AG10803 (cell line): ENCODE measurements at places on chromosomes 4 and X.

DNA sequence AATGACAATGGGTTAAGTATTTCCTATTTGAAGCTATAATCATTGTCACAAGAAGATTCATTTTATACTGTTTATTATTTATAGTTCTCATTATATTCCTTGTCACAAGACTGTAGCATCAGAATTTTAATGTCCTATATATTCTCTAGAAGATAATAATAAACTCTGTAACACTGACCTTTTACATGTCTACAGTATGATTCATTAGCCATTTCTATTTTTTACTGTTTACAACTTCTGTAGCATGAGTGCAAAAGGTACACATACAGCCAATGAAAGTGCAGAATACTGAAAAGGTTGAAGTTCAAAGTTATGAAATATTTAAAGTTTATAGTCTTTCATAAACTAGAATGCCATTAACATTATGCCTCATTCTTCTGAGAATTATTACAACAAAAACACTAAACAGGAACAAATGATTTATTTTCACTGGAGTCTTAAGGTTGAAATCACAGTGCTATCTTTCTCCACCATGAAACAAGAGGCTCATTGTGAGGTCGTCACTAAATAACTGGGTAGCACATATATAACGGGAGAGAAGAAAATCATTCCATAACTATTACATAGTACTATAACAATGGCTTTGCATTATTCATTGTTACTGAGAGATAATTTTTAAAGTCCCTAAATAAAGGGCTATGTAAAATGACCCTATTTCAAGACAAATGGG, 4.9 kb downstream of the PRR32 start:
- DNase-seq = no peak

GRCh38 chrX:72536542-72536941, 36.1 kb downstream of the HDAC8 start:
- no peak for DNase-seq

GRCh38 chrX:44010626-44011025, 37.4 kb upstream of the NDP start:
- DNase-seq = no peak

GRCh38 chr4:105652286-105652888, 56.1 kb downstream of the INTS12 start:
- DNase-seq = no peak

DNA sequence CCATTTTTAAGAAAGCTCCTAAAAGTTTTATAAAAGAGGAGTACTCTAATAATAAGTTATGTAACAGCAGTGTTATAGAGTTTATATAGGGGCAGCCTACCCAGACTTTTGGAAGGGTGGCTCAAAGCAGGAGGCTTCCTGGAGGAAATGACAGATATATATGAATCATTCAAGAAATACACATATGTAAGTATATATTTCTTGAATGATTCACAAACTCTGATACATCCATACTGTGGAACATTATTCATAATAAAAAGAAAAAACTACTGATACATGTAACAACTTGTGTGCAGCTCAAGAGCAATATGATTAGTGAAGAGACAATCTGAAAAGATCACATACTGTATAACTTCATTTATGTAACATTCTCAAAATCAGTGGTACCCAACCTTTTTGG, 166.2 kb downstream of the WDFY3 start:
- DNase-seq = no peak

- DNase-seq = peak; percentile 29
Observed at GRCh38 chr4:7276515-7276914, 84.2 kb downstream of the SORCS2 start.

GRCh38 chr4:160224049-160224448, 1121.2 kb downstream of the RAPGEF2 start:
- DNase-seq = no peak

DNA sequence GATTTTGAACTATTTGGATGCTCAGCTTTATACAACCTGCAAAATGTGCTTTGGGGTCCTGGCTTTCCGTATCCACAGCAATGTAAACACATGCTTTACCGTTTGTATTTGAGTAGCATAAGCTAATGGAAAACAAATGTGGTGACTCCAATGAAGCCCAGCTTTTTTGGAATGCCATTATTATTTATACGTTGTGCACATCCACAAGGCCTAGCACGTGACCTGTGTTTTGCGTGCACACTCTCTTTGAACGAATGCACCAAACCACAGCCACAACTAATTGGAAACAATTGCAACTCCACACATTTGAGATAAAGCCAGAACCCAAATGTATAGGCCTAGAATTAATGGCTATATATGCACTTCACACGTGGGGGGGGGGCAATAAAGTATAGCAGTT, 189.5 kb upstream of the GPC4 start:
- no peak for DNase-seq

DNA sequence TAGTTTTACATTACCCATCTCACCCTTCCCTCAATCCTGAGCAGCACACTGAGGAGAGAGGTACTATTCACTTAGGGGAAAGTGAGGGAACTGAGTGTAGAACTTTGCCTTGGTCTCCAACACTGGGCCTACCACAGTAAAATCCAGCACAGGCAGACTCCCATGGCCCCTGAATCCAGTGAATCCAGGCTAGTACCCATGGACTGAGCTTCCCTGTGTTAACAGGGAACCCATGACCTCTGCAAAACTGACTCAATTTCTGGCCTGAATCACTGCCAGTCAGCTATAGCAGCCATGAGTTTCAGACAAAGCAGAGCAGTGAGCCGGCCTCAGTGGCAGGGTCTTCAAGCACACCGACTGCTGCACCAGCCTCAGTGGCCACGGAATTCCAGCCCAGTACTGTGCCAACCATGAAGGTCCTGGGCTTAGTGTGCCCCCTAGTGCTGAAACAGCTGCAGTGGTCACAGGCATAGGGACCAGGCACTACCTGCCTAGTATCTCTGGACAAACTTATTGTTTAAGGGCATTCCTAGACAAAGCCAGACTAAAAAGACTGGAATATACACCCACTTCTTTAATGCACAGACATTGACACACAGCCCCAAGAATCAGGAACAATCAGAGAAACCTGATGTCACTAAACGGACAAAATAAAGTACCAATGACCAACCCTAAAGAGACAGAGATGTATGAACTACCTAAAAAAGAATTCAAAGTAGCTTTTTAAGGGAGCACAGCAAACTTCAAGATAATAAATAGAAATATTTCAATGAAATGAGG, 127.4 kb upstream of the RPL34 start:
- peak; percentile 5 for DNase-seq

GRCh38 chr4:121390335-121390734, 9.5 kb upstream of the QRFPR start:
- DNase-seq = no peak

DNA sequence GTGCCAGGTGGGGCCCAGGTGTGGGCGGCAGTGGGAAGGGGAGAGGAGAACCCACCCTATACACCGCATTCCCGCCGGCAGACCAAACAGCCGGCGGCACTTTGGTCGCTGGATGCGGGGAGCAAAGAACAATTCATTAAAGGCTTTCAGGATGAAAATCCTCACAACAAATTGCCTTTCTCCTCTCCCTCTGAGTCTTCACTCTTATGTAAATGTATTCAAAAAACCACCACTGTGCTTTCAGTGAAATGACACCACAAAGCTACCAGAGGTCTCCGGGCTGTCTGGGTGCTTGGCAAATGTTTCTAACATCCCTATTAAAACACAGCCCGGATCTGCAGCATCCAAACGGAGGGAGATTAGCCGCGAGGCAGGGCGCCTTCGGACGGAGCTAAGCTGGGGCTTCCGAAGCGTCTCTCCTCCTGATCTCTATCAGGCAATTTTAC, 171.8 kb upstream of the TBL1X start:
- no peak for DNase-seq

DNA sequence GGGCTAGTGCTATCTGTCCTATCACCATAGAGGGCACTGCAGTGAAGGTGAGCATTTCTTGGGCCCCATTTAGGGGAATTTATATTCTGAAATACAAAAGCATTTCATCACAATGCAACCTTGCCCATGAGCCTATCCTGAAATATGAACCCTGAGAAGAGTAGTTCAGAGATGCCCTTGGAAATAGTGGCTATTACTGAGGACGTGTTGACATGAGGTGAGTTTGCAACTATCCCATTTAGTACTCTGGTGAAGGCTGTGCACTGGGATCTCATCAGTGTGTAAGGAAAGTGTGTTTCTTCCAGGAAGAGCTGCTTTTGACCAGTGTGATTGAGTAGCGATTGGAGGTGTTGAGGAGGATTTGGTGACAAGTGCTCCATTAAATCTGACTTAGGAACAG, 149.3 kb upstream of the EOLA2 start:
- DNase-seq = no peak

DNA sequence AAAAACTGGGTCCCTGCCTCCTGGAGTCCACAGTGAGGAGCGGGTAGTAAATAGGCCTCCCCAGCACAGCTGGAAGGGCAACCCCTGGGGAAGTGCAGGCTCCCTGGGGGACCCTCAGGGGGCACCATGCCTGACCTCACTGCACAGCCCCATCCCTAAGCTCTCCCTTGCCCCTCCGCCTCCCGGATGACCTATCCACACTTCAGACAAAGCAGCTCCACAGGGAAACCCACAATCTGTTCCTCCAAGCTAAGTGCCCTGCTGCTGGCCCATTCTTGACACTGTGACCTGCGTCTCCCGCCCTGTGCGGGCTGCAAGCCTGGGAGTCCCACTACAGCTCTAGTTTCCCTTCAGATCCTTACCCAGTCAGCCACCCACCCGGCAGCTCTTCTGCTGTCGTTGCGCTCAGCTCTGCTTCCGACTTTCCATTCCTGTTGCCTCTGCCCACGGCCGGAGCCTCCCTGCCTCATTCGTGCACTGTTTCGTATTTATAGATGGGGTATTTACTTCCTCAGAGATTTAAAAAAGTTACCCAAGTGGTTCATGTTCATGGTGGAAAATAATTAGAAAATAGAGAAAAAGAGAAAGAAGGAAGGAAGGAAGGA, 47.0 kb upstream of the STOX2 start:
- DNase-seq = no peak

DNA sequence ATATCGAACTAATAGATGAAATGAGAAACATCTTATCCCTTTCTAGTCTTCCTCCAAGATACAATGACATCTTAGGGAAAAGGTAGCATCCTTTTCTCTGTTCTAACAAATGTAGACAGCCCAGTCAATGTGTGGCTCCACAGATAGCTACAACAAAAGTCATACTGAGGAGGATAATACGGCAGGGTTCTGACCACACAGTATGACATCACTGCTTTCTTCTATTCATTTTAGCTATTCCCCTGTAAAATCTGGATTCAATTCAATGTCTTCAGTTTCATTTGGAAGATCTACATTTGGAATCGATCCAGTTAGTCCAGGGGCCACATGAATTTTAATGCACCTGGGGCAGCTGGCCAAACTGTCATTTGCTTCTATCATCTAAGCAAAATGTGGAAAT, 51.4 kb downstream of the ENOX2 start:
- DNase-seq = no peak

DNA sequence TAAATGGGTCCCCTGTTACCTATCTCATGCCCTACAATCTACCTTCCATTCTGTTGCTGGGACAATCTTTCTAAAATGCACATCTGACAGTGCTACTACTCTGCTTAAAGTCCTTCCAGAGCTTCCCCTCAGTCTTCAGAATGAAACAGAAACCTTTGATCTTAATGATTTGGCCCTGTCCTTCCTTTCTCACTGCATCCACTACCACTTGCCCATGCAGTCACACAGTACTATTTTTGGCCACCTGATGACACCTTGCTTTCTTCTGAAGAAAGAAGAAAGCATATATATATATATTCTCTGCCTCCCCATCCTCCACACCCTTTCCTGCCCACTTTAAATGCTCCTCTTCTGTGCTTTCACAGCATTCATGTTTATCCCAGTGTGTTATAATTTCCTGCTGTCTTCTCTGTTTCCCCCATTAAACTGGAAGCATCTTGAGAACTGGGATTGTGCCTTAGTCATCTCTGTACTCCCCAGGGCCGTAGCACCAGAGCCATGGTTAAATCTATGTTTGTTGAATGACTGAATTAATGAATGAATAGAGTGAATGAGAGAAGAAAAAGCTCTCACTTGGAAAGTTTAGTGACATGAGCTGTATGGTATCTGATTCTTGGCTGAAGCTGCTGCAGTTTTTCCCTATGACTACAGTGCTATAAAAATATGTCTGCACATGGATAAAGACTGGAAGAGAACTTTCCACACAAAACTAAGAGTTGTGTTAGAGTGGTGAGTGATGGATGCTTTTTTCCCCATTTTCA, 56.2 kb downstream of the RTL9 start:
- DNase-seq = peak; percentile 77

DNA sequence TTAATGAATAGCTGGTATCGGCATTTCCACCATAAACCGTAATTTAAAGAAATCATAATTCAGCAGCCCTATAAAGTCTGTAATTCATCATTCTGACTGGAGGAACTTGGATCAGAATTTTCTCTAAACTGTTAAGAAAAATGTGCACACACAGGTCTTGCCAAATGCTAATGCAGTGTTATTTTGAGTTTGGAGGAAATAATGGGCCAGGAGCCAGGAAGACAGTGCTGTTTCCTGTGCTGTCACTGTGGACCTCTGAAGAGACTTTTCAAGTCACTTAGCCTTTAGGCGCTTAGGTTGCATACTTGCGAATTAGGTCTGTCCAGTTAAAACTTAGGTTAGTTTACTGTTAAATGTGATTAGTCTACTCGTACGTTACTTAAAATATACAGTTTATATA, 137.5 kb upstream of the ANXA3 start:
- peak; percentile 50 for DNase-seq

- DNase-seq = peak; percentile 22
Observed at GRCh38 chrX:47380268-47380667, 9.9 kb downstream of the ZNF157 start.

GRCh38 chrX:29948653-29949052, 266.7 kb upstream of the MAGEB2 start:
- DNase-seq = no peak

- DNase-seq = peak; percentile 62
Observed at GRCh38 chrX:49165901-49166881, 3.6 kb downstream of the MAGIX start.

DNA sequence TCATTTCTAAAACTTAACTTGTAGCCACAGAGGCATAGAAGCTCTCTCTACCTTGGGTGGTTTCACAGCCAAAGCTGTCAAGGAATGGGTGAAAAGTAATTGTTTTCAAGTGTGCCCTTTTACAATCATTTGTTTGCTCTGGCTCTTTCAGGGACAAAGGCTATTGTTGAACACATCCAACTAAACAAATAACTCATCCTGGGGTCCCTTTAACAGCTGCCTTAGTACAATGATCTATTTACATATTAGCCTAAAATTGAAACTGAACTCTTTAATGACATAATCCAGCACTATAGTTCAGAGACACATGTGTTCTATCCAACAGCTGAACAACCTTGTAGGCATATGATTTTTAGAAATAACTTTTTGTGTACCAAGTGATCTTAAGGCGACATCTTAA, 3.7 kb downstream of the HHIP start:
- DNase-seq = no peak

DNA sequence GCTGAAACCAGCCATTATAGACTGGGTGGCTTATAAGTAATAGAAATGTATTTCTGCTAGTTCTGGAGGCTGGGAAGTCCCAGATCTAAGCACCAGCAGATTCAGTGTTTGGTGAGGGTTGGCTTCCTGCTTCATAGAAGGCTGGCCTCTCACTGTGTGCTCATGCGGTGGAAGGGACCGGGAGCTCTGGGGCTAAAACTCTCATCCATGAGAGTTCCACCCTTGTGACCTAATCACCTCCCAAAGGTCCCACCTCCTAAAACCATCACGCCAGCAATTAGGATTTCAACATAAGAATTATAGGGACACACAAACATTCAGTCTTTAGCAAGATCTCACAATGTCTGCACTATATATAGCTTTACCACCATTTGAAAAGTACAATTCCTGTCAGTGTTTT, 215.2 kb downstream of the CBR4 start:
- no peak for DNase-seq
